ENCODE measurements at places on chromosomes 5 and 9. TPM values are rescaled to one million over a fixed set of nuclear protein-coding genes. Genes with fewer than 3 reads are reported as not detected.
A peak's percentile ranks its signal among the peaks of the same experiment; 100 is the strongest.

- no peak for DNase-seq
These were observed 994.8 kb upstream of the WWC1 start for GRCh38 chr5:167296661-167297060.

DNA sequence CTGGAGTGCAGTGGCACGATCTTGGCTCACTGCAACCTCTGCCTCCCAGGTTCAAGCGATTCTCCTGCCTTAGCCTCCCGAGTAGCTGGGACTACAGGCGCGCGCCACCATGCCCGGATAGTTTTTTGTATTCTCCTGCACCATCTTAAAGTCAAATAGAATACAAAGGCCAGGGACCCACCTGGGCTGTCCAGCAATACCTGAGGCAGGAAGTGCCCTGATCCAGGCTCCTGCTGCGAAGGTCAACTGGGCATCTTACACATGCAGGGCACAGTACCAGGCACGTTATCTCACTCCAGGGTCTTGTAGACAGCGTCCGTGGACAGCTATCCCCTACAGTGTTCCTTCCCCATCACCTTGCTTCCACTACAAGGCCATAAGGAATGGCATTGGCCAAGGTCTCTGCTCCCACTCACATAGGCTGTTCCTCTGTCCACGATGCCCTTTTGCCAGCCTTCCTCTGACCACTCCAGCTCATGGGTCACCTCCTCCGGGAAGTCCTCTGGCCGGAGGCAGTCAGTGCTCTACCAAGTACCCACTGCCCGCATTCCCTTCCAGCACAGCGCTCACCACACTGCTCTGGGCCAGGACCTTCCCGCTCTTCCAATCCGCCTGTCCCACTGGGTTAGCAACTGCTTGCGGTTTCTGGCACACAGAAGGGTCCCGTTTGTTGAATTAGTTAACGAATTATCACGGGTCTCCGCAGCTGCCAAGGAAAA is 978 bp downstream of the P4HA2 start:
- peak; percentile 17 for DNase-seq

GRCh38 chr5:19169426-19169825 is 818.6 kb downstream of the CDH18 start:
- DNase-seq, result no peak

- DNase-seq, result no peak
These were observed 37.8 kb upstream of the C5orf63 start for GRCh38 chr5:127111112-127111511.

- DNase-seq, result no peak
These were observed 21.6 kb upstream of the EXOC3 start for GRCh38 chr5:421287-421880.

DNA sequence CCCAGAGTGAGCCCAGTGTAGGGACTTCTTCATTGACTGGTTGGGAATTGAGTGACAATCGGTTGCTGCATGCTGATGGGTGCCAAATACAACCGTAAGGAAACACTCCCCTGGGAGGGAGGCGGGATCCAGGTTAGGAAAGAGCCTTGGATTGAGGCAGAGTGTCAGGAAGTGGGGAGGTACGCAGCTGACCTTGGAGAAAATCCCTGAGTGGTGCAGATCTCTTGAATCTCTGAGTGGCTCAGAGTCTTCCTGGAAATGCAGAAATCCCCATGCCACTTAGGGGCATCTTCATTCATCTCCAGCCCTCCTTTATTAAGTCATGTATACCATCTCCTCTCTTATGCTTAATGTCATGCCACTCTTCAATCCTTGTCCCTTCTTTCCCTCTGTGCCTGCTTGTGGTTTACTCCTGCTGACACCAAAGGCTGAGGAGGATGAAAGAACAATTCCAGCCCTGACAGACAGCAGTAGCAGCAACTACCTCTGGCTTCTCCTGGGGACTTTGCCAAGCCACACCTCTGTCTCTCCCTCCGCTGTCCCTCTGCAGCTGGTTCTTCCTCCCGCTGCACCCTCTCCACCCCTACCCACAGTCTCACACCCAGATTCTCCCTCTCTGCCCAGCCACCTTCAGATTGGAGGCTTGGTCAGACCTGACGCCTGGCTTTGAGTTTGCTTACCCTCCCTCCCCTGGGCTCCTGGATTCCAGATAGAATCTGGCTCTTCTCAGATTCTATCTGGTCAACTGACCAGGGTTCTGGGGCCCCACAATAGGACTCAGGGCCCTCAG is 14.1 kb upstream of the LCP2 start:
- no peak for DNase-seq

DNA sequence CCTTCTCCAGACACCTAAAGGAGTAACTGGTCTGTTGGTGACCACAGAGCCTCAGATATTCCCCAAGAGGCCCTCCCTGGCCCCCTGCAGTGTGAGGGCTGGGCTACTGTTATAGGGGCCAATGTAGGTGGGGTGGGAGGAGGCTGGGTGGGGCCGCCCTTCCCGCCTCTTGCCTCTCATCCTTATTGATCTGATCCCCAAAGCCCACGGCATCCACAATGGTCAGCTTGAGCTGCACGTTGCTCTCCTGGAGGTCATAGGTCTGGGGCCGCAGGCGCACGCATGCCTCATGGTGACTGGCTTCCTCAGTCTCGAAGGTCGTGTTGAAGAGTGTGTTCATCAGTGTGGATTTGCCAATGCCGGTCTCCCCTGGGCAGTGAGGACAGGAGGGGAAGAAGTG is 13.0 kb downstream of the SEPTIN8 start:
- no peak for DNase-seq

- no peak for DNase-seq
These were observed 191.7 kb downstream of the CARTPT start for GRCh38 chr5:71910741-71911140.

DNA sequence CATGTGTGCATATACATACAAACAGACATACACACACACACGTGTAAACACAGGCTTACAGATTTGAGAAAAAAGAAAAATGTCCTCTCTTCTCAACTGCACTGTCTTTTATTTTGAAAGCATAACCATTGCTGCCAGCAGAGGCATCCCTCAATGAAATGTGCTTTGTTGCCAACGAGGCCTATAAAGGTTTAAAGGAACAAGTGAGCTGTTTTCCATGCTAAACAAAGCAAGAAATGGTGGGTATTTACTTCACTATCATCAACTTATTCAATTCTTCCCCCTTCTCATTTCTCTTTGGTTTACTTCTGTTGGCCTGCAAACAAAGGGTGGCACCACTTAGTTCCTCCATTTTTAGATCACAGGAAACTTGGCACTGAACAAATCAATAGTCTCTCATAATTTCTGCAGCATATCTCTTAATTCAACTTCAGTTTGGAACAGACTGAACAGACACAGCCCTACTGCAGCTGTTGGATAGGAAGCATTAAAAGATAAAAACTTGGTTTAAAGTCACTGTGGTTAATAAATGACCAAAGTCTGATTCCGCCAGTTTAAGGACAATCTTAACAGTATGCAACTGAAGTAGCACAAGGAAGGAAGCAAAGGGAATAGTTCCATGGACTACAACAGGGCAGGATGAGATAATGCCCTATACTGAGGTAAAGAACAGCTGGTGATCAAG is 21.7 kb downstream of the TTC33 start:
- peak; percentile 42 for DNase-seq

DNA sequence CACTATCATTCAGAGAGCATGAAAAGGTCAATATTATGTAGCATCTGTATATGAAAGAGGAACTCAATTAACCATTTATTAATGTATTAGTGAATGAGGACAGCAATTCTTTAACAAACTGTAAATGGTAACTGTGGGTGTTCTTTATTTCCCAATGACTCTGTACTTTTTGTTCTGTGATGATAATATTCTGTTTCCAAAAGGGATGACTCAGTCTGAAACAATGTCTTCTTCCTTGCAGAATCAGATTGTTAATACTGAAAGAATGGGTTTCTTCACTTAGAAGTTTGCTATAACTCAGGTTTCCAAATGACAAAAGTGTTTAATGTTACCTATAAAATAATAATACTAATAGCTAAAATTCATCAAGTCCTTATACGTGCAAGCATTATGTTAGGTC is 1518.7 kb upstream of the WWC1 start:
- no peak for DNase-seq

DNA sequence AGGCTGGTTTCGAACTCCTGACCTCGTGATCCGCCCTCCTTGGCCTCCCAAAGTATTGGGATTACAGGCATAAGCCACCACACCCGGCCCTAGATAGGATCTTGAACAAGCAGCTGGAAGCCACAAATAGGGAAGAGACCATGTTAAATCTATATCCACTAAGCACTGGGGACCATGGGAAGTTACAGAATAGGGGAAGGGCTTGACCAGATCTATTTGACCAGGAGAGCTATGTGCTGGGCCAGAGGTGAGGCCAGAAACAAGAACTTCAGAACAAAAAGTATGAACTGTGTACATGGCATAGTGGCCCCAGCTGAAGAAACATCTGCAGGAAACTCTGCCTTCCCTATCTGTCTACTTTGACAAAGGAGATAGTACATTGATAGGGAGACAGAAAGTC is 10.8 kb downstream of the KLF4 start:
- DNase-seq, result no peak

- DNase-seq, result no peak
These were observed 59.0 kb downstream of the PTTG1 start for GRCh38 chr5:160480652-160481051.

DNA sequence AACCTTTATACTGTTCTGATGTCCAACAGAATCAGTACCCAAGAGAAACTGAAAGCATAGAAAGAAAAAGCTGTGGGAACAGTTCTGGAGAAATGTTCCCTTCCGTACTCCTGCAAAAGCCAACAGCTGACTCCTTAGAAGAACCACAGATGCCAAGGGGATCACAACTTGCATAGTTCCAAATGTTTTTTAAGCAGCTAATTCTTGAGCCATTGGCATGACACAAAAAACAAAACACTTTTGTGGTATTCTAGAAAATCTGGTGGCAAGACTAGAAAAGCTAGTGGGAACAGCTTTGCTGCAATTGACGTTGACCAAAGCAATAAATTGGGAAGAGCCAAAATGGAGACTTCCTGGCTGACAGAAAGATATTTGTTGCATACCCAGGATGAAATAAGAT is 189.9 kb downstream of the ARL15 start:
- no peak for DNase-seq

HRH2 gene
- 2.5 TPM for total RNA-seq

IL3 gene
- total RNA-seq, result 0.37 TPM

PCDHB11 gene
- 0.92 TPM for total RNA-seq

Data from hepatocyte (in vitro differentiated cells).